ENCODE measurements at places on chromosomes 7 and 10. TPM values are rescaled to one million over a fixed set of nuclear protein-coding genes. Genes with fewer than 3 reads are reported as not detected.

CWF19L1 gene
- total RNA-seq: 33.3 TPM

TRIL gene
- 0.33 TPM for total RNA-seq

H2BK1 gene
- not detected for total RNA-seq

NUTM2E gene
- 0.07 TPM for total RNA-seq

MCM10 gene
- 11.5 TPM for total RNA-seq

TMEM184A gene
- not detected for total RNA-seq

MKRN1 gene
- total RNA-seq: 49.5 TPM

ITGA8 gene
- not detected for total RNA-seq

NKX2-3 gene
- 0.07 TPM for total RNA-seq

DNA sequence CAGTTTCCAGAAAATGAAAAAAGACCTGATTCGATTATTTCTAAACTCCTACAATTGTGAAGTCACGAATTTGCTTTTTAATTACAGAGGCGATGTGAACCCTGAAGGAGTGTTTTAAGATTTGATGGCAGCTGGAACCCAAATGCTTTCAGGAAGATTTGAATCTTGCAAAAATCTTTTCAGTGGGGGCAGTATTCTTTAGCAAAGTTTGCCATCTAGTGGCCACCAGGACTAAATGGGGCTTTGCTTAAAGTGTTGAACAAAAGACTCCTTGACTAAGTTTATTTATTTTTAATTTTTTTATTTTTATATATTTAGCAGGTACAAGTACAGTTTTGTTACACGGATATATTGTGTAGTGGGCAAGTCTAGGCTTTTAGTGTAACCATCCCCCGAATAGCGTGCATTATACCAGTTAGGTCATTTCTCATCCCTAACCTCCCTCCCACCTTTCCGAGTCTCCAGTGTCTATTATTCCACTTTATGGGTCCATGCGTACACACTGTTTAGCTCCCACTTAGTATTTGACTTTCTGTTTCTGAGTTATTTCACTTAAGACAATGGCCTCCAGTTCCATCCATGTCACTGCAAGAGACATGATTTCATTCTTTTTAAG is 98.8 kb downstream of the CACNB2 start:
- peak; percentile 3 for DNase-seq

- no peak for DNase-seq
Measured at GRCh38 chr7:78141522-78142281, 343.1 kb downstream of the PHTF2 start.

- DNase-seq: peak; percentile 22
Measured at GRCh38 chr7:37208528-37208927, 240.1 kb downstream of the ELMO1 start.

GRCh38 chr7:121023683-121024511 is 35.4 kb downstream of the CPED1 start:
- no peak for DNase-seq

- no peak for DNase-seq
Measured at GRCh38 chr7:142784716-142785115, 13.9 kb downstream of the PRSS2 start.

DNA sequence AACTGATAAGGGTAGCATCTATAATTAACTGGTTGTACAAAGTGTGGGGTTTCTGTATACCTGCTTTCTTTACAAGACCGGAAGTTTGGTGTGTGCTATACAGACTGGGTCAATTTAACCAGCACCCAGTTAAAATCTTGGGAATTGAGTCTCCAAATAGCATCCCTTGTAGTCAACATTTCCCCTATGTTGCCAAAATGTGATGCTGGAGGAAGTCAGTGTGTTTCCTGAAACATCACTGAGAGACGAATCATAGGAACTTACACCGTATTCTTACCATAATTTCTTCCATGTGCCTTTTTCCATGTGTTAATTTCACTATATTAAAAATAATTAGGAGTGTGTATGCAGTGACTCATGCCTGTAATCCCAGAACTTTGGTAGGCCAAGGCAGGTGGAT is 1.7 kb downstream of the AKR1C4 start:
- no peak for DNase-seq

DNA sequence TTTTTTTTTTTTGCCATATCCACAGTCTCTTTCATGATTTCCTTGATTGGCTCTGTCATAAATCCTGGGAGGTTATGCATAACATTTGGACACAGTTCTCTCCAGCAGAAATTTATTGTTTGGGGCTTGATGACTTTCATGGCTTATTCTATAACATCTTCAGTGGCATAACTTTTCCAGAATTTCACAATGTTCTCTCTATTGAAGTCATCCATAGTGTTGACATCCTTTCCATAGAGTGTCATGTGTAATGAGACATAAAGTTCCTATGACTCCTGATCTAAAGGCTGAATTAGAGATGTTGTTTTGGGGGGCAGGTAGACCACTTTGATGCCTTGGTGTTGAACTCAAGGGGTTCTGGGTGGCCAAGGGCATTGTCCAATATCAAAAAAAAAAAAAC is 36.7 kb upstream of the STK17A start:
- no peak for DNase-seq

- no peak for DNase-seq
Measured at GRCh38 chr7:91280185-91280584, 16.0 kb downstream of the FZD1 start.

DNA sequence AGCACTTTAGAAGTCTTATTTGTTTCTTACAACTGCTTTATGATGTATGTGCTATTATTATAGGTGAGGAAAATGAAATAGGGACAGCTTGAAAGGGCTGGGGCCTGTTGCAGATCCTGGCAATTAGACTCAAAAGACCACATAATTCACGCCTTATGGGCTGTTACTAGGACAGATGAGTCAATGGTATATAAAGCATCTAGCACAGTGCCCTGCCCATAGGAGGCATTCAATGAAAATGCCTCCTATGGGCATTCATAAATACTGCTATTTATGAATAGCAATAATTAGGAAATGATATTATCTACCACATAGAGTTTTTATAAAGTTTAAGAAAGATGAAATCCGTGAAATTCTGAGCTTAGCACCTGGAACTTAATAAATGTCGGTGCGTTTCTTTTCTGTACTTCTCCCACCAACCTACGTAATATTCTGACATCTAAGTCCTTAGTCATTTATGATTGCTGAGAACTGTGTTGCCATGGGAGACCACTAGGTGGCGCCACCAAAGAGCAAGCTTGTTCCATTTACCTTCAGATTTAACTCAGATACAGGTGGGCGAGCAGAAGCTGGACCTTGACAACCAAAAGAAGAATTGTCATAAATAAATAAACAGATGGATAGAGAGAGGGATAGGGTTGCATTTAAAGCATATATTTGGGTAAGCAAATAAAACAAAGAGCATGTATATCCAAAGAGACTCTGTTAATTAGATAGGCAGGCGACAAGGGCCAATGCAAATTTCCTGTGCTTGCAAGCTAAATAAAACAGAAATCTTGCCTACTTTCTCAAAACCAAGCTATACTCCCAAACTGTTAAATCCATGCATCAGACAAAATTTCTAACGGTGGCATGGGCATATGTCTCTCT is 699.9 kb downstream of the INHBA start:
- DNase-seq: peak; percentile 26

DNA sequence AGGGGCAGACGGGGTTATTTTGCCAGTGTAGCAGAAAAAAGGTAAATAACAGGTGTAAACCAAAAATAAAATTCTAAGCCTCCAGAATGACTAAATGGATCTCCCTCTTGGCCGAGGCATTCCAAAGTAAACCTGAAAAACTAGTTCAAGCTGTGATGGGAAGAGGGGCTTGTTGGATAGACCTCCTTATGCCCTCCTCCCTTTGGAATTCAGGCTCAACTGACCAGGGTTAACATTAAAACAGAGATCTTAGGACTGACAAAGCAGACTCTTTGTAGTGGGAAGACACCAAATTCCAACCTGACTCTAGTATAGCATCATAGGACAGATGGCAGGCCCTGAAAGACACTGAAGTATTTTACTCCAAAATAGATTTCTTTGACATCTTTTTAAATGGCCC is 113.8 kb upstream of the ITGB1 start:
- DNase-seq: no peak

- DNase-seq: no peak
Measured at GRCh38 chr7:341841-342638, 52.1 kb downstream of the FOXL3 start.

DNA sequence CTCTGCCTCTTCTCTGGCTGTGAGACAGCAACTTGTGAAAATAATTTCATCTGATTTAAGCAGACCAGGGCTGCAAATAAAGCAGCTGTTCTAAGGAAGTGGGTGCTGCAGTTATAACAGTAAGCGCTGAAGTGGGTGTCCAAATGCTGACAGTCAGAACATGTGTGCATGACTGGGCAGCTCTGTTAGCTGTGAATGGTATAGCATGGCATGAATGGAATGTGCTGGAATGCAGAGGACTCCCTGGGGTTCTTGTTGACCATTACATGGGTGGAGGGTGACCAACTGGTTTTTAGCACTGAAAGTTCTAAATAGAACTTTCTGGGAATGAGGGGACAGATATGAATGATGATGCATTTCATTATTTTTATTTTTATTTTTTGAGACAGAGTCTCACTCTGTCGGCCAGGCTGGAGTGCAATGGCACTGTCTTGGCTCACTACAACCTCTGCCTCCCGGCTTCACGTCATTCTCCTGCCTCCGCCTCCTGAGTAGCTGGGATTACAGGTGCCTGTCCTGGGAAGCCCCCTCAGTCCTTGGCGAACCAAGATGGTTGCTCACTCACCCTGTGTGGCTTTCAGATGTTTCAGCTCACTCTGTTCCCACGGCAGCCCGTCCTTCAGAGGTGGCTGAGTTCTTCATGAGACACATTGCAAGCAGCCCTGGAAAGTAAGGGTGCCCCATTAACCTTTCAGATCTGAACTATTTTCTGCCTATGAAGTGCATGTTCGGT is 319.8 kb upstream of the PHYHIPL start:
- DNase-seq: no peak

GRCh38 chr7:22628112-22628511 is 98.9 kb upstream of the IL6 start:
- DNase-seq: no peak

GRCh38 chr10:84008878-84009277 is 130.4 kb upstream of the GHITM start:
- DNase-seq: no peak

DNA sequence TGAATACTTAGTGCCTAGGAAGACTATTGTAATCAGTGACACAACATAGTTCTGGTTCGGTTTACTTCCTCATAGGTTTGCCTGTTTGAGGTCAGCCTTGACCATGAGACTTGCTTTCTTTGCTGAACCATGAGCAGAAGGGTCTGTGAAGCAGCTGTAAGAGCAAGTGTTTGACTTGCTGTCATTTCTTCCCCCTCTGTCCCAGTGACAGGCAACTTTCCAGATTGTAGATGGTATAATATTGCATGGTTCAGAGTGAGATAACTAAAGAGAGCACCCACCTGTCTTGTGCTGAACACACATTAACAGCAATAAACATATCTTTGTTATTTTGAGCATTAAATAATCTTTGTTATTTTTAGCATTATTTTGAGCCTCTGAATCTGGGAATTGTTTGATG is 9.3 kb upstream of the RTKN2 start:
- DNase-seq: no peak

DNA sequence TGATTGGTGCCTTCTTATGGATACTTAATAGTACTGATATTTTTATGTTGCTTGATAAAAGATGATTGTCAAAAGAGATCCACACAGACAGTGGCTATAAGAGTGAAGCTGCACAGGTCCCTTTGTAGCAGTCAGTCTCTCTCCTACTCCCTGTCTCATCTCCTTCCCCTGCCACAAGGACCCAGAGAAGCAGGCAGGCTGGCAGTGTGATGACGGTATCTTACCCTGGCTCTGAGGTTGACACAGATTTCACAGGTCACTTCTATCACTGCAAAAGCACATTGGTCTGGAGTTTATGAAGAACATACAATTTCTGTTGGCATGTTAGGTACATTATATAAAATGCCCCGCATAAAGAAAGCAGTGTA is 64.4 kb upstream of the AHR start:
- no peak for DNase-seq

DNA sequence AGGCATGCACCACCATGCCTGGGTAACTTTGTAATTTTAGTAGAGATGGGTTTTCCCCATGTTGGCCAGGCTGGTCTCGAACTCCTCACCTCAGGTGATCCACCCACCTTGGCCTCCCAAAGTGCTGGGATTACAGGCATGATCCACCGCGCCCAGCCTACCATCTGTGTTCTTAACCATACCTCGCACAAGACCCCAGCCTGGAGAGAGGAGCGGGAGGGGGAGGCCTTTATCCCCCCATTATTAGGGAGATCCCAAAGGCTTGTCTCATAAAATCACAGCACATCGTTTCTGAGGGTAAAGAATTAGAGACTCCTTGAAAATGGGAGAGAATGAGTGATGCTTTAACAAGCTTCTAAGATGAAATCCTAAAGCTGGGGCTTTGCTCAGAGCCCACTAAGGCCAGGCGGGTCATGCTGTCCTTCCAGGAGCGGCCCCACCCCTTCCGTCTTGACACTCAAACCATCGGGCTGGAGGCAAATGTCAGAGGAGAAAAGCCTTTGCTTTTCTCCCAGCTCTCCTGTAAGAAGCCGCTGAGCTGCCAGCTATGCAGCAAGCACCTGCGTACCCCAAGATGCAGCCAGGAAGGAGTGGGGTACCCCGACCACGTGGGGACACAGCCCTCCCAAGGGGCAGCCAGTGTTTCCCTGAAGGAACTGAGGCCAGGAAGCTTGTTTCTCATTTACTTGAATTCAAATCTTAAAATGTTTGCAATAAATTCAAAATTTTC is 339.7 kb downstream of the PTPRN2 start:
- DNase-seq: no peak

- DNase-seq: no peak
Measured at GRCh38 chr7:111958431-111958830, 247.8 kb downstream of the DOCK4 start.

- no peak for DNase-seq
Measured at GRCh38 chr10:35505241-35505873, 99.8 kb upstream of the GJD4 start.

DNA sequence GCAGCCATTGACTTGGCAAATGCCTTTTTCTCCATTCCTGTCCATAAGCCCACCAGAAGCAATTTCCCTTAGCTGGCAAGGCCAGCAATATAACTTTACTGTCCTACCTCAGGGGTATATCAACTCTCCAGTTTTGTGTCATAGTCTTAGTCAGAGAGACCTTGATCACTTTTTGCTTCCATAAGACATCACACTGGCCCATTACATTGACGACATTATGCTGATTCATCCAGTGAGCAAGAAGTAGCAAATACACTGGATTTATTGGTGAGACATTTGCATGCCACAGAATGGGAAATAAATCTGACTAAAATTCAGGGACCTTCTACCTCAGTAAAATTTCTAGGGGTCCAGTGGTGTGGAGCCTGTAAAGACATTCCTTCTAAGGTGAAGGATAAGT is 649.7 kb upstream of the ANKRD30A start:
- DNase-seq: no peak
